ENCODE measurements at places on chromosomes 6 and 20.

DNA sequence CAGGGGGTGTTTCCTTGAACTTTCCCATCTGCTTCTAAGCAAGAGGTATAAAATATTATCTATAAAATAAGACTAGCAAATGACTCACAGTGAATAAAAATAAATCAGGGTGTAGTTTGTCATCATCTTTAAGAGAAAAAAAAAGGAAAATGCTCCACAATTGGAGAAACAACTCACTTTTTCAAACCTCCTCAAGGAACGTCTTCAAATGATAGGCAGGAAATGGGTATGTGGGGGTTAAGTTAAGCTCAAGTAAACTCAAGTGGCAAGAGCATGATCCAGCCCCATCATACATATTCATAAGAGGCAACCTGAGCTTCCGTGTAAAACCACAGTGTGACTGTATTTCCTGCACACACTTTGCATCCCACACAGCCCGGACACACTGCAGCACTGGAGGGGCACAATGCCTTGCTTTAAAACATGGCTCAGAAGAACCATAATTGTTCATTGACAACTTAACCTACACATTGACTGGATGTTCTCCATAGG, 58.5 kb upstream of the CEP85L start:
- DNase-seq = no peak

- DNase-seq = no peak
Measured at GRCh38 chr6:1615151-1615852, 5.6 kb downstream of the FOXC1 start.

- no peak for DNase-seq
Measured at GRCh38 chr6:143123081-143123480, 62.4 kb downstream of the AIG1 start.

GRCh38 chr6:107847844-107848802, 24.0 kb upstream of the SCML4 start:
- DNase-seq = peak; percentile 28

DNA sequence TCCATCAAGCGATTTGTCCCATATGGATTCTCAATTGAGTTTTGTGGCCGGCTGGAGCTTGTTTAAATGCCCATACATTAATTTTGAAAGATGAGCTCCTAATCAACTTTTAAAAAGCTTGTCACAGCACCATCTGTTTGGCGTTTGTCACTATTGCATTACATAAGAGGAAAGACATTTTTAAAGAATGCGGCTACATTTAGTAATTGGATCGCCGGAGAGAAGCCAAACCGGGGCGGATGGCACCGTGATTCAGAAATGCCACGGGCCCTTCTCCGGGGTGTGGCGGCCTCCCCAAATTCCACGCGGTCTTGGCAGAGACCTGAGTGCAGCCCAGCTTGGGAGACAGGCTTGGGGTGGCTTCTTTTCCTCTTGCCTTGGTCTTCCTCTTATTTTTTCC, 67.7 kb upstream of the ZNFX1 start:
- no peak for DNase-seq

DNA sequence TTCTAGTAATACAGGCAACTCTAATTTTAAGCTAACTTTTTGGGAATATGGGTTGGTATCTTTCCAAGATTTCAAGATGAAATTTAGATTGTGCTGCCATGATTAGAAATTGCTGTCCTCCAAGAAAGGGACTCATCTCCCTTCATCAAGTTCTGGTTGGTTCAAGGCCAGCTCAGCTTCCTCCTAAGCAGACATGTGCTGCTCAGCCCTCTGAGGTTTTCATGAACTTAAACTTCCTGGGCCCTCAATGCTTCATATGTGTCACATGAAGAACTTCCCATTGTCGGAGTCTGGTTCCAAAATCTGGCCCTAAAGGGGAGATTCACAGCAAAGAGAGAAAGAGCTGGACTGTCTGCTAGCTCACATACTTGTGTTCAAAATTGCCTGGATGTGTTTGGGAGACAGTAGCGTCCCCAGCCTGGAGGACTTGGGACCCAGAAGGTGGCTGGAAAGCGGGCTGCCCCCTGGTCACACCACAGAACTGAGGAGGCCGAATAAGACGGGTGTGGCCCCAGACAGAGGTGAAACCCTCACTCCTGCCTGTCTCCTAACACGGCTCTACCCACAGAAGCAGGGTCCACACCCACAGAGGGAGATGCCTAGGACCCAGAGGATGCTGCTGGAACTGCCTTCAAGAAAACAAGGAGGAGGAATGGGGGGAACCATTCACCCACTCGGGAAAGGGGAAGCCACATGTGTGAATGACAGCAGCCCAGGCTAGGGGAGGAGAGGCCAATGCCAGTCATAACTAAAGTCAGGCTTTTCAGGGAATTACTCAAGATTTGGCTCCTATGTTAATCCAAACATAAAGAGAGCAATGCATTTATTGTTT, 54.3 kb upstream of the GPR31 start:
- DNase-seq = no peak

DNA sequence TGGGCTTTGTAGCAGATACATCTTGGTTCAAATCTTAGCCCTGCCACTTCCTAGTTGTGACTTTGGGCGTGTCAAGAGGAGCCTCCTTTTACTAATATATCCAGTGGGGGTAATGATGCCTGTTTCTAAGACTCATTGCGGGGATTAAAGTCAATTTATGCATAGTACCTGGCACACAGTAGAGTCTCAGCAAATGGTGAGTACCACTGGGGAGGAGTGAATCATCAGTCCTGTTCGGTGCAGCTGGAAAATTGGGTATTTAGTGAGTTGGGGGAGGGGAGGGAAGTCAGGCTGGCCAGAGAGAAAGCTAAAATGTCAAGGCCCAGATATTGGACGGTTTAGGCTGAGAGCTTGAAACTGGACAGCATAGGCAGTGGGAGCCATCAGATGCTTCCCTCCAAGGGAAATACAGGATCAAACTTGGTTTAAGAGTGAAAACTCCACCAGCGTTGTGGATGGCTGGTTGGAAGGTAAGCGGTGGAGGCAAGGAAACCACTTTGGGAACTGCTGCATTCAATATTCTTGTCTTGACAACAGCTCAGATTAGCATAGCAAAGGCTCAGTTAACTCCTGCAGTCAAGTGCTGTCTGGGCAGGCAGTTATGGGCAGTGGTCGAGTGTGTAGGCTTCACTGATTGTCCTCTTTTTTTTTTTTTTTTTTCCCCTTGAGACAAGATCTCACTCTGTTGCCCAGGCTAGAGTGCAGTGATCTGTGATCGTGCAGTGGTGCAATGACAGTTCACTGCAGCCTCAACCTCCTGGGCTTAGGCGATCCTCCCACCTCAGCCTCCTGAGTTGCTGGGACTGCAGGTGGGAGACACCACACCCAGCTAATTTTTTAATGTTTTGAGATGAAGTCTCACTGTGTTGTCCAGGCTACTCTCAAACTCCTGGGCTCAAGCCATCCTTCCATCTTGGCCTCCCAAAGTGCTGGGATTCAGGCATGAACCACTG, 12.9 kb downstream of the PPP1R16B start:
- no peak for DNase-seq

GRCh38 chr20:18638768-18639167, 50.9 kb downstream of the DTD1 start:
- DNase-seq = no peak

GRCh38 chr6:112415366-112415765, 68.2 kb downstream of the RFPL4B start:
- no peak for DNase-seq

GRCh38 chr6:134723081-134723871, 226.6 kb downstream of the ALDH8A1 start:
- peak; percentile 38 for DNase-seq

- DNase-seq = no peak
Measured at GRCh38 chr6:121851056-121851455, 415.6 kb downstream of the GJA1 start.

- DNase-seq = no peak
Measured at GRCh38 chr6:106614166-106614565, 15.1 kb downstream of the RTN4IP1 start.

DNA sequence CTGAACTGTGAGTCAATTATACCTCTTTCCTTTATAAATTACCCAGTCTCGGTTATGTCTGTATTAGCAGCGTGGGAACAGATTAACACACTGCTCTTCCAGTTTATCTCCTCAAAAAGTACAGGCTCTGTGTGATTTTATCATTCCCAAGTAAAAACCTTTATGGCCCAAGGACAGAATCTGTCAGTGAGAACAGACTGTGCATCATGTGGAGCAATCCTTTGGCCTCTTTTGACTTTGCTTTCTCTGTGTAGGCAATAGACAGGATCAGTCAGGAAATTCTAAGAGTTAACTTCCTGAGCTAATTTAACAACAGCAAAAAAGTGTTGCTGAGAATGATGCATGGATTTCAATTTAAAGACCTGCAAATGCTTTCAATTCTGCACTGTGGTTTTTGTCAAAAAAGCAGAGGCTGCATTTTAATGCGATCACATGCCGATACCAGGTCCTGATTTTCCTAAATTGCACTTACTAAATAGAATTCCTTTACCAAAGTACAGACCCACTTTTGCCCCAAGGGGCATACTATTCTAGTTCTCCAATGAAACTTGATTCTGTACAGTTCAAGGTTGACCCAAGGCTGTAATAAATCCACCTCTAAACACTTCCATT, 246.7 kb upstream of the MARCKS start:
- no peak for DNase-seq

GRCh38 chr6:50816947-50817645, 1.6 kb upstream of the TFAP2B start:
- no peak for DNase-seq

GRCh38 chr20:45407067-45407745, 883 bp upstream of the DBNDD2 start:
- DNase-seq = no peak

- no peak for DNase-seq
Measured at GRCh38 chr20:52843425-52843824, 128.7 kb upstream of the TSHZ2 start.

DNA sequence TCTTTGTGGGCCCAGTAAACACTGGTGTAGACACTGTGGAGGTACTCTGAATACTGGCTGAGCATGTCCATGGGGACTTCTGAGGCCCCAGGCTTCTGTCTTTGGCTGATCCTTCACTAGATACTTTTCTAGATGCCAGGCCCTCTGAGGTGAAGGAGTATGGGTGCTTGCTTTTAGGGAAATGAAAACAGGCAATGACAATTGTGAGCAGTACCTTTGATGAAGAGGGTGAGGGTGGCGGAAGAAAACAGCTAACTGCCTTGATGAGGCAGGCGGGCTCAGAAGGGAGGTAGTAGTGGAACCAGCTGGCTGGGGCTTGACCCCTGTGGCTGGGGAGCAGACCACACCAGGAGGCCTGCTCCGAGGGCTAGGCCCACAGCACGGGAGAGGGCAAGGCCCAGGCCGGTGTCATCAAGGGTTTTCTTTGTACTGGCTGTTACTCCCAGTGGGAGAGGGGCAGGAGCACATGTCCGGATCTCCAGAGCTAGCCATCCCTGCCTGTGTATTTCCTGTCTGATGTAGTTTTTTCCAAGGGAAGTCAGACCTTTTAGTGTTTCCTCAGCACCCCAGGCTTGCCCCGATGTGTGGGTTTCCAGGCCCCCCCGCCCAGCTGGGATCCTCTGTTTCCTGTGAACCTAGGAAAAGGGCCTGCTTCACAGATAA, 3.9 kb downstream of the PLCG1 start:
- DNase-seq = no peak

DNA sequence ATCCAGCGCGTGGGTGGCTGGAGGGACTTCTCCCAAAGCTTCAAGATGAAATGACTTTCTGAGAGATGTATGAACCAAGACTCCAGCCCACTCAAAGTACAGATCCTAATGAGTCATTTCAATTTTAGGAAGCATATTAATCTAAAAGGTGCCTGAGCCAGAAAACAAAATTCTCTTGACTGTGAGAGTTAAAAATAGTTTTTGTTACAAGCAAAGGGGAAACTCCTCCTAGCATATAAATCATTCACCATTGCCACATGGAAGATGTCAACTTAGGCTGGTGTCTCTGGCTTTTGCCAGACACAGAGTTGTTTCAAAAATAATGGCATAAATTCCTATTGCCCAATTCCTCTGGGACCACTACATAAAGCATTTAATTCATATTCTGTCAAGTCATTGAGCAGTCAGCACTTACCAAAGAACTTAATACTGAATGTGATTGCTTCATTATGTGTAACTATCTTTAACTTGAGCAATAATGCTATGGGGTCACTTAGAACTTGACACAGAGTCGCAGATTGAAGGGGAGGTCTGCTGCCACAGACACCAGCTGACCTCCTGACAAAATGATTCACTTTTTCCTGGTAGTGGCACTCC, 280.6 kb downstream of the SLC35F1 start:
- DNase-seq = no peak

GRCh38 chr6:104558746-104559145, 301.0 kb downstream of the HACE1 start:
- no peak for DNase-seq

Data from NCI-H2081 treated with DMSO at 0.1 percent for 48 hours (cell line).